ENCODE measurements at places on chromosomes 3 and 15.
A peak's percentile ranks its signal among the peaks of the same experiment; 100 is the strongest.

- DNase-seq = no peak
Observed at GRCh38 chr3:37144806-37145205, 29.6 kb downstream of the LRRFIP2 start.

DNA sequence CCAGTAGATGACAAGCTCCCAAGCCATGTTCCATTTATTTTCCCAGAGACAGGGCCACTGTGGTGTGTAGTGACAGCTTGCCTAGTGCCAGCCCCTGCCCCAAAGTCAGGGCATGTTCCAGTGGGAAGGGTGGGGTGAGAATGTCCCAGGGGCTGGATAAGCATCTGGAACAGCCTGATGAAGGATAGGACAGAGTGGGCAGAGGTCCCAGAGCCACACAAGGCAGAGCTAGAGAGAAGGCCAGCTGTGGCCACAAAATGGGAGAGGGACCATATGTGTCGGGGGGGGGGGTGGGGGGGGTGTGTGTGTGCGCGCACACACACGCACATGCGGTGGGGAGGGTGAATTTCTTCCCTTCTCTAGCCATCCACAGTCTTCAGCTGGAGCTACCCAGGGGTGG lies 27.0 kb upstream of the TSPAN3 start:
- DNase-seq = no peak

- DNase-seq = no peak
Observed at GRCh38 chr3:180548050-180548449, 53.9 kb upstream of the TTC14 start.

DNA sequence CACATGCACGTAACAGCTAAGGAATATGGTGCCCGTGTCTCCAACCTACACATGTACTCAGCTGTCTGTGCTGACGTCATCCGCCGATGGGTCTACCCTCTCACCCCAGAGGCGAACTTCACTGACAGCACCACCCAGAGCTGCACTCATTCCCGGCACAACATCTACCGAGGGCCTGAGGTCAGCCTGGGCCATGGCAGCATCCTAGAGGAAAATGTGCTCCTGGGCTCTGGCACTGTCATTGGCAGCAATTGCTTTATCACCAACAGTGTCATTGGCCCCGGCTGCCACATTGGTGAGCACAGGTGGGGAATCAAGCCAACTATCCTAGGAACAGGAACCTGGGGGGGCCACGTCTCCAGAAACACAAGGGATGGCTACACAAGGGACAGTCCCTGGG lies 5.3 kb downstream of the EIF2B5 start:
- DNase-seq = no peak

DNA sequence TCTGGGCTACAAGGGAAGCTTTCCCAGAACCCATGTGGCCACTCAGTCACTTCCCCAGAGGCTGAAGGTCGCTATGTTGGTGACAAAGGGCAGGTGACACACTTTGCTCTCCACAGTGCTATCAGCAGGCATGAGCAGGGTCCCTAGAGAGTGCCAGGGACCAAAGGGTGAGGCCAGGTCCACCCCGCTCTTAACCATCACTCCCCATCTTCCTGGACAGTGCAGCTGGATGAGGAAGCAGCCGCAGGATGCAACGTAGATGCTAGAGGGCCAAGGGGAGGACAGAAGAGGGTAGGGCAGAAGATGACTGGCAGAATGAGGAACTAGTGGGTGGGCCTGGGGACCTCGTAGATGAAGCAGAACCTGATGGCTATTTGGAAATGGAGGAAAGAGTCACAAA lies 13.6 kb upstream of the LTF start:
- no peak for DNase-seq

DNA sequence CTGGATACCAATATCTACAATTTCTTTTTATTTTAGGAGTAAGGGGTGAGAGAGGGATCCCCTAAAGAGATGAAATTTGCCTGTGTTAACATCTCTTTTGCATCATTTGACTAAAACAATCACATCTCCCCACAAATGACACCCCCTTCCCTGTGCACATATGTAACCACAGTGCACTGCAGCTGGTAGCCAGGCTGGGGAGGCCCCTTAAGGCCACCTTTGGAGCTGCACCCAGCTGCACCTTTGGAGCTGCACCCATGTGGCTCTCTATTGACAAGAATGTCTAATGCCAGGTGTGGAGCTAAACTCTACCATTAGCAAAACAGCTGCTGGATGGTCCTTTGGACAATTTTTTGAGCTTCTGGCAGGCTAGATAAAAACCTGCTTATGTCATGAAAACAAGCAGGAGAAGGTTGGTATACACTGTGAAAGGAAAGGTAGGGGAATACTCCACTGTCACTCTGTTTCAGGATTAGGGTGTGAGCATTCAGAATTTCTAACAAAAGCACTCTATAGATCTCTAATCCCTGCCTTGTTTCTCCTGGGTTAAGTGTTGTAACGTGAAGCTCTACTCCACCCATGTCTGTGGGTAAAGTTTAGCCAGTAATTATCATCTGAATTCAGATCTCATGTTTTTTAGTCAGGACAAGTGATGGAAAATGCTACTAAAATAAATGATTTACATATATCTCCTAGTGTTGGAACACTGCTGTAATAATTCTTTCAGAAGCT lies 52.1 kb downstream of the TFG start:
- DNase-seq = no peak

- DNase-seq = no peak
Observed at GRCh38 chr3:149299938-149300801, 33.3 kb downstream of the TM4SF18 start.

DNA sequence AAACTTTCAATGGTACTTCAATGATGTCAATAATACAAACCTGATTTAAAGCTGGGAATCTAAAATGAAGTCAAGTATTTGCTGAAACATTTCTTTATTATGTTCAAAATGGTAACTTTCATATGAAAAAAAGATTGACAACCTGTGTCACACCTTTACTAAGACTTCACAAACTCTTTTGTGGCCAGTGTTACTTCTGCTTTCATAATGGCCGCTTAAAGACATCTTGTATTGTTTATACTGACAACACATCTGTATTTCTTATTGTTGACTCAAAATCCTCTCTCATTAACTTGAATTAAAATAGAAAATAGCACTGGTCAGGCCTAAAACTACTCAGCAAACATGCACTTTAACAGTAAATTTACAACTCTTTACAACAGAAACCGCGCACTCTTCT lies 312.3 kb upstream of the CNTN6 start:
- DNase-seq = no peak

DNA sequence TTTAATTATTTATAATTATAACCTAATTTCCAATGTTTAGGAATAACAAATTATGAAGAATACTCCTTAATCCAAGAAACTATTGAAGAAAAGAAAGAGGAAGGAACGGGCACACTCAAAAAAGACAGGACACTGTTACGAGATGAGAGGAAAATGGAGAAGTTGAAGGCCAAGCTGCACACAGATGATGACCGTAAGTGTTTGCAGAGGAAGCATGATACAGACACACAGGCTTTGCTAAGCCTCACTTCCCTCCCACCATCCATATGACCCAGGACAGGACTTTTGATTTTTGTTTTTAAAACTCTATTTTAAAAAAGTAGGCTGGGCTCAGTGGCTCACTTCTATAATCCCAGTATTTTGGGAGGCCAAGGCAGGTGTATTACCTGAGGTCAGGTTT lies 389.4 kb upstream of the TPM1 start:
- DNase-seq = no peak

DNA sequence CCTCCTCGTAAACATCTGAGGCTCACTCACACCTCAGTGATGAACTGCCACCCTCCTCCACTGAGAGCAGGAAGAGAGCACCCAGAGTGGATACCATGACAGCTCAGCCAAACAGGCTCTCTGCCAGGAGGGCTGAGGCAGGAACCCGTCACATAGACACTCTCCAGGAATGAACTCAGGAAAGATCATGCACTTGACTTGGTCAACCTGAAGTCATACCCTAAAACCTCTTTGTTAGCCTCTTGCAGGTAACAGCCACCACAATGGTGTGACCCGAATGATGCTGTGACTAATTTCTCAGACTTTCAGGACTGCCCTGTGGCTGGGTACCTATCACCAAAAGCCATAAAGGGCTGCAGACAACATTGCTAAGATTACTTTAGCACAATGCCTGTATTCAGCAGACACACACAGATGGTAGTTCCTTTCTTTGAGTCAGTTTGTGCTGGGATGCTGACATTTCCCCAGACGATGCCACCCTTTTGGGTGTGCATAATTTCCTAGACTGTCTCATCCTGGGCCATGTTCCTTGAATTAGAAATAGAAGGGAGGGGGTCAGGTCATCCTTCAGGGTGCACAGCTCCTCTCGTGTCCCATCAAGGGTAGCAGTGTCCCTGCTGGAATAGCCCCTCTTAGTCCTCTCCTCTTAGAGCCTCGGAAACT lies 30.3 kb downstream of the CX3CR1 start:
- no peak for DNase-seq

DNA sequence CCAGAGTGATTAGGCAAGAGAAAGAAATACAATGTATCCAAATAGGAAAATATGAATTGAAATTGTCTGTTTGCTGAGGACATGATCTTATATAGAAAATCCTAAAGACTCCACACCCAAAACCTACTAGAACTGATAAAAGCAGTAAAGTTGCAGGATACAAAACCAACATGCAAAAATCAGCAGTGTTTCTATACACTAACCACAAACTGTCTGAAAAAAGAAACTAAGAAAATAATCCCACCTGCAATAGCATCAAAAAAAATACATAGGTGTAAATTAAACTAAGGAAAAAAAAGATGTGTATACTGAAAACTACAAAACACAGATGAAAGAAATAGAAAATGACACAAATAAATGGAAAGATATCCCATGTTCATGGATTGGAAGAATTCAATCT lies 203.6 kb upstream of the SETMAR start:
- DNase-seq = no peak

- no peak for DNase-seq
Observed at GRCh38 chr3:30538791-30539190, 67.6 kb upstream of the TGFBR2 start.

- DNase-seq = no peak
Observed at GRCh38 chr3:100358413-100358812, 23.9 kb downstream of the NIT2 start.

DNA sequence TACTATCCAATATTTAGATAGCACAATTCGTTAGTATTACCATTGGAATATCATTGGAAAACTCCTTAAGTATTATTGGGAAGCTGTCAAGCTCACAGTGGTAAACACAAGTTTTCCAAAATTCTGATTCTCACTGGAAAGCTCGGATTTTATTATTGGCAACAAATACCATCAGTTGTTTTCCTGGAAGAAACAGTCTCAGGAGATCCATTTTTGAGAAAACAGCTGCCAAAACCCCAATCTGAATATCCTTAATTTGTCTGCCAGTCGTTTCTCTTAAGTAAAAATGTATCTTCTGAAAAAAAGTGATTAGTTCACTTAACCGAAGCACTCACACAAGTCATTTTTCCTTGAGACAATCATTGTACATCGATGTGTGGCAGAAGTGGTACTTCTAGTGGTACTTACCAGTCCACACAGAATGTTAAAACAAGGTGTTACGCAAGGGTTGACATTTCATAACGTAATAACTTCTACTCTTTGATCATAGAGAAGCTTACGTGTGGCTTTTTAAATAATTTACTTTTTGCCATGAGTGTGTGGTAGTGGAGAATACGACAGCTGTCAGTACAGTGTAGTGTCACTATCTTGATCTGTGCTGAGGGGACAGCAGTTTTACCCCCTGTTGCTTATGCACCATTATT lies 74.9 kb downstream of the FAM43A start:
- DNase-seq = no peak

DNA sequence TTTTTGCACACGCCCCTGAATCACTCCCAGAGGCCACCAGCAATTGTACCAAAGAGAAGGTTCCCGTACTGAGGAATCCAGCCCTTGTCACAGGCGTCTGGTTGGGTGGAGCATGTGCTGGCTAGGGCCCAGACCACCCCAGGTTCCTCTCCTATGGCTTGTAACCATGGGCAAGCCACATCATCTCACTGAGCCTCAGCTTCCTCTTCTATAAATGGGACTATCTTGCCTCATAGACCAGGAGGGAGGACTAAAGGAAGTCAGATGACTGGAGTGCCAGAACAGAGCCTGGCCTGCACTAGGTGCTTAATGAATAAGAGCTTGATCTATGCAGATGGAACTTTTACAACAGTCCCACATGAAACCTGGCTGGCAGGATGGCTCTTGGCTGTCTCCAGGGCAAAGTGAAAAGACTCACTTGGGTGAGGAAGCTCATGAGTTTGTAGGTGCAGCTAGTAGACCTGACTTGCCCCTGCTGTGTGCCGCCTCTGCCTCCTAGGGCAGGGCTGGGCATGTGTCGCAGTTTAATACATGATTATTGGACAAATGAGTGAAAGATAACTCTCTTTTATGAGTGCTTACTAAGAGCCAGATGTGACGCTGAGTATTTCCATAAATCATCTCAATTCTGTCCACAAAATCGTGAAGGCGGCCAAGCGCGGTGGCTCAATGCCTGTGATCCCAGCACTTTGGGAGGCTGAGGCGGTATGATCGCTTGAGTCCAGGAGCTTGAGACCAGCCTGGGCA lies 29.3 kb downstream of the CTSH start:
- DNase-seq = no peak

DNA sequence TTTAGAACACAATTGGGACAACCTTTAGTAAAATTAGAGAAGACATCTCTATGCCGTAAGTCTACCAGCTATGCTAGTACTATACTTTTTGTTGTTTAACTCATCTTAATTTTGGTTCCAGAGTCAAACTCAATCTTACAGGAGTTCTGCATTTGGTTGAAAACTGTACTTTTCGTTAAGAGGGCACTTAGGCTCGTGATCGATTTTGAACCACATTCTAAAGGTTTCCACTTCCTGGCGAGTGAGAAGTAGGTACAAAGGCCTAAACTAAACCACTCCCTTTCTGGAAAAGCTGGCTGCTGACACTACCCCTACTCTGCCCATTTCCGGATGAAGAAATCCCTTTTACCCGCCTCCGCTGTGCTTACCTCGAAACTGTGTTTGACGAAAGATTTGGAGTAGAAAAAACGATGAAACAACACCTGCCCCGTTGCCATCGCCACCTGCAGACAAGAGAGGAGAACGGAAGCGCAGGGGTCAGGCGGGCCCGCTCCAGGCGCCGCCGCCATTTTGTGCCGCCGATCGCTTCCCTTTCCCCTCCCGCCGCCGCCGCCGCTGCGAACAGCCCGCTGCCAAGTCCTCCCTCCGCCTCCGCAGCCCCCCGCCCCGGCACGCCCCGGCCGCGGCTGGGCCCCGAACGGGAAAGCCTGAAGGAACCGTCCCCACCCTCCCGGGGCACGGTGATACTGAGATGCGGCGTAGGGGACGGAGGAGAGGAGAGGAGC lies 748 bp downstream of the CCNL1 start:
- DNase-seq = peak; percentile 59

Data from stimulated activated CD4-positive, alpha-beta T cell treated with anti-CD3 and anti-CD28 coated beads, Interleukin-15, amount 100 ng/mL, for 1 hour (primary cell).